ENCODE measurements at places on chromosomes 13 and 19.

- DNase-seq = peak; percentile 92
Observed at GRCh38 chr19:19145684-19146608, 7.7 kb upstream of the TMEM161A start.

GRCh38 chr13:46640843-46641242 is 87.9 kb downstream of the LRCH1 start:
- no peak for DNase-seq

DNA sequence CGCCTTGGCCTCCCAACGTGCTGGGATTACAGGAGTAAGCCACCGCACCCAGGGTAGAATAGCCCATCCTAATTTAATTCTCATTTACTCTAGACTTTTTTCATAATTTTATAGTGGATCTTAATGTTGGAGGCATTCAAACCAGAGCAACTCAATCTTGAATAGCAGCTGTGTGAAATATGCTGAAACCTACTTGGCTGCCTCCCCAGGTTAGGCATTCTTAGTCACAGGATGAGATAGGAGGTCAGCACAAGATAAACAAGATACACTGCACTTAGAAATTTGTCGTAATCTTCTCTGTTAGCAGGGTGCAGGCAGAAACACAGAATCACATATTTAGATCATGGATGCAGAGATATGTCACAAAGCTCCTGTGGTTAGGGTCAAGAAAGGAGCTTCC is 2.7 kb upstream of the ZNF43 start:
- DNase-seq = no peak

DNA sequence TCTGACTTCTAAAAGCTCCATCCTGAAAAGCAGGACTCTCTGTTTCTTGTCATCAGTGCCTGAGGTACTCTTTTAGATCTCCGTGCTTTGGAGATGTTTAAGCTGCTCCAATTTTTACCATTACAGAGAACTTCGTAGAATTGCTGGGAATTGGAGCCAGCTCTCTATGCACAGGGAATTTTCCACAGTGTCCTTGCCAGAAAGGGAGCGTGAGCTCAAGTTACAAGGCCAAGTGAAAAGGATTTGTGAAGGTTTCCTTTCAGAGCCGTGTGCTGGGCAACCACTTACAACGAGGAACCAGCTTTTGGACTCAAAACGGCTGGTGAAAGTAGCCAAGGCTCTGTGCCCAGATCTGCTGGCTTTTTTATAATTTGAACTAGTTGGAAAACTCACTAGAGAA is 82.6 kb downstream of the NUFIP1 start:
- no peak for DNase-seq

DNA sequence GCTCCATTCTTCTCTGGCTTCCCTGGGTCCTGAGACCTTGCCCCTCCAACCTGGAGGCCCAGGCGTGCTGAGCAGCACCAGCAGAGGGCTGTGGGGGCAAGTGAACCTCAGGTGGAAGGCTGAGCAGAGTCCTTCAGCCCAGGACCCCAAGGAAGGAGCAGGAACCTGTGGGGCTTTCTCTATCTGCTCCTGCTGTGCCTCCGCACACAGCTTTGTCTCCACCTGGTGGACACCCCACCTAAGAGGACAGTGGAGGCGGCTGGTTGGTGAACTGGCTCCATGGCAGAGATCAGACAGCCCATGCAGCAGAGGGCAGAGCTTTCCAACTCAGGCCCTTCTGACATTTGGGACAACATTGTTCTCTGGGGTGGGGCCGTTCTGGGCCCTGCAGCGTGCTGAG is 19.7 kb downstream of the ZFR2 start:
- no peak for DNase-seq

- DNase-seq = no peak
Observed at GRCh38 chr19:55096061-55096701, 20.5 kb downstream of the EPS8L1 start.

GRCh38 chr19:49567861-49568441 is 12.4 kb downstream of the NOSIP start:
- DNase-seq = no peak

DNA sequence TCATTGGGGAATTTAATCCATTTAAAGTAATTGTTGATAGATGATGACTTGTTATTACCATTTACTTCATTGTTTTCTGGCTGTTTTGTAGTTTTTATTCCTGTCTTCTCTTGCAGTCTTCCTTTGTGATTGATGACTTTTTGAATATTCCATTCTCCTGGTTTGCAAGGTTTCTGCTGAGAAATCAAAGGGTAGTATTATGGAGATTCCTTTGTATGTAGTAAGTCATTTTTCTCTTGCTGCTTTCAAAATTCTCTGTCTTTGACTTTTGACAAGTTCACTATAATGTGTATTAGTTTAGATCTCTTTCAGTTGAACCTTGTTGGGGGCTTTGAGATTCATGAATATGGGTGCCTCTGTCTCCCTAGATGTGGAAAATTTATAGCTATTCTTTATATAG is 6.0 kb downstream of the ZNF559 start:
- no peak for DNase-seq

GRCh38 chr19:33064792-33065550 is at the start of gene RHPN2:
TSS of gene RHPN2 (minus strand) at chr19:33064888. CDS start at chr19:33064852, 36 bp downstream.
- peak; percentile 79 for DNase-seq

GRCh38 chr19:51535535-51535934 is 4.1 kb upstream of the SIGLEC6 start:
- no peak for DNase-seq

- DNase-seq = no peak
Observed at GRCh38 chr19:50024719-50025021, 502 bp downstream of the VRK3 start.

DNA sequence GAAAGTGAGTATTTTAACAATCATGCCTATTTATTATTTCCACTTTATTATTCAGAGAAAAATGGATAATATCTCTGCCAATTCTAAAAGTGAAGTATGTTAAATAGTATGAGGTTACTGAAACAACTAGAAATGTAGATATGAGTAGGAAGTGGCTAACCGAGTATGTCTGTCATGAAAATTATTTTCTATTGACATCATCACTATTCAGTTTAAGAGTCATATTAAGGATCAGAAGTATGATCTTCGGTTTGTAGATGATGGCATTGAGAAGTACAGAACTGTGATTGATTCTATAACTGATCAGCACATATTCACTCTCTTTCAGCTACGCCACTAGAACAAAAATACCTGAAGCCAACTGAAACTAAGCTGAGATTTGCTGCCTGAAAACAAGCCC is 146.4 kb upstream of the SLITRK5 start:
- DNase-seq = no peak

GRCh38 chr13:84810781-84811180 is 928.5 kb upstream of the SLITRK1 start:
- no peak for DNase-seq

- no peak for DNase-seq
Observed at GRCh38 chr13:97979556-97979955, 26.1 kb downstream of the IPO5 start.

GRCh38 chr13:113649212-113649611 is 8.8 kb downstream of the ATP4B start:
- no peak for DNase-seq

GRCh38 chr19:10205636-10206035 is 10.9 kb upstream of the DNMT1 start:
- DNase-seq = no peak

DNA sequence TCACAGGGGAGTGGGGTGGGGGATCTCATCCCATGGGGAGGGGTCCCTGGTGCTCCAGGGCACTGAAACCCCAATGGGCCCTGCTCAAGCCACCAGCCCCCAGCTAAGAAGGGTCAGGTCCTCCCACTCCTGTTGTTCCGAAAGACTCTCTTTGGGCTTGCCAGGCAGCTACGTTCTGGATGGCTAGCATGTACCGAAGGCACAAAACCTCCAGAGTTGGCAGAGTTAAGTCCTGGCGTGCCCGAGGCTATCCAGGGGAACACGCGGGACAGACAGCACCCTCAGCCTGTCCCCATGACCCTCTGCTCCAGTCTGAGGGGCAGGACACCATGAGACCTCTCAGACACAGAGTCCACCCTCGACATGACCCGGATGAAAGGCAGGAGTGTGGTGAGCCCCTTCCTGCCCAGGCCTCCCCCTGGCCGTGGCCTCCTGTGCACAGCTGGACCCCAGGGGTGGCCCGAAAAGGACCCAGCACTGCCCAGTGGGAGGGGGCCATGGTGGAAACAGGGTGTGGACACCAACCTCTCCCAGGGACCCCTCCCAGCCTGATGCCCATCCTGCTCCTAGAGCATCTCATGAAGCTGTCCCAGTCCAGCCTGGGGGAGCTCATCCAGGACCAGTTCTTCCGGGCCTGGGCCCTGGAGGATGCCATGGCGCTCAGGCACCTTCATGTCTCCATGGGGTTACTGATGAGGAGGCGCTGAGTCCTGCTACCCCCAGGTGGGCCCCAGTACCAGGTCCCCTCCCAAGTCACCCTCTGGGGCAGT is 53.0 kb upstream of the TPM4 start:
- DNase-seq = no peak

DNA sequence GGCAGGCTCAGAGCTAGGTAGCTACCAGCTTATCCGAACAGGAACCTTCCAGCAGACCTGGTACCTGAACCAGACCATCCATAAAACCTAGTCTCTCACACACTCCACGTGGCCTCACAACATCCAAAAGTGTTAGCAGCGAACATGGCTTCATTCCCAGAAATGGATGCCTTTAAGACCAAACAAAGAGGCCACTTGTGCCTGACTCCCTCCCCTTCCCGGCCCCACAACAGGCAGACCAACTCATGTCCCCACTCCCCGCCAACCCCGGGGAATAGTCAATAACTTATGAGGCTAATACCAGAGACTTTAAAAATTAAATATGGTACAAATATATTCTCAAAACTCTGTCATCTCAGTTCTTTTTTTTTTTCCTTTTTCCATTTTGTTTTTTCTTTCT is 46.2 kb downstream of the ZNF557 start:
- DNase-seq = no peak

- DNase-seq = no peak
Observed at GRCh38 chr13:96792736-96793403, 201.4 kb downstream of the OXGR1 start.

DNA sequence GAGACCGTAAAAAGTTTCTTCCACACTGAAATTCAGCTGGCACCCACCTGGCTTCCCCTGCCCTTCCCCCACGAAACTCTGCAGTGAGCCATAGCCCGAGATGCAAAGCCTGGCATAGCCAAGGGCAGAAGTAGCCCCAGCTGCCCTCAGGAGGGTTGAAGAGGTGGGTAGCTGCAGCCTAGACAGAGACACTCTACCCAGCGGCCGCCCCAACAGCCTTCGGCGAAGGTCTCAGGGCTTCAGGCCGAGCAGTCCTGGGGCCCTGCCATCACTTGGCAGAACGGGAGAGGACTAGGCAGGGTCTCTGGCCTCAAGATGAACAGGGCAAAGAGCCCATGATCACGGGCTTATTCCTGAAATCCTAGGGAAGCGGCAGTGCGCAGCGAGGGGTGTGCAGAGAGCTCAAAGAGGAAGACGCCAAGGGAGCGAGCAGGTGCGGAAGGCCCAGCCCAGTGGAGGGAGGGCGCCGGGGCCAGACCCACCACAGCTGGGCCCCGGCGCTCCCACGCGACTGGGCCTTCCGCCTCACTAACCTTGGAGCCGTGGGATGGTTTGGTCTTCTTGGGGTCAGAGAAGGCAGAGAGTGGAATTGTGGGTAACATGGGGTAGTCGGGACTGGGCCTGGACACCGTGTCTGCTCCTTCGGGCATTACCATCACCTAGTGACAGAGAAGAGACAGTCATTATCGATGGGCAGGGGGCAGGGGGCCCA is 53.2 kb downstream of the MLLT1 start:
- peak; percentile 47 for DNase-seq

- DNase-seq = no peak
Observed at GRCh38 chr19:31718032-31718431, 368.8 kb upstream of the TSHZ3 start.
